ENCODE measurements at places on chromosomes 3 and 15.

GRCh38 chr3:140386357-140387100 is 291.3 kb upstream of the TRIM42 start:
- no peak for DNase-seq

DNA sequence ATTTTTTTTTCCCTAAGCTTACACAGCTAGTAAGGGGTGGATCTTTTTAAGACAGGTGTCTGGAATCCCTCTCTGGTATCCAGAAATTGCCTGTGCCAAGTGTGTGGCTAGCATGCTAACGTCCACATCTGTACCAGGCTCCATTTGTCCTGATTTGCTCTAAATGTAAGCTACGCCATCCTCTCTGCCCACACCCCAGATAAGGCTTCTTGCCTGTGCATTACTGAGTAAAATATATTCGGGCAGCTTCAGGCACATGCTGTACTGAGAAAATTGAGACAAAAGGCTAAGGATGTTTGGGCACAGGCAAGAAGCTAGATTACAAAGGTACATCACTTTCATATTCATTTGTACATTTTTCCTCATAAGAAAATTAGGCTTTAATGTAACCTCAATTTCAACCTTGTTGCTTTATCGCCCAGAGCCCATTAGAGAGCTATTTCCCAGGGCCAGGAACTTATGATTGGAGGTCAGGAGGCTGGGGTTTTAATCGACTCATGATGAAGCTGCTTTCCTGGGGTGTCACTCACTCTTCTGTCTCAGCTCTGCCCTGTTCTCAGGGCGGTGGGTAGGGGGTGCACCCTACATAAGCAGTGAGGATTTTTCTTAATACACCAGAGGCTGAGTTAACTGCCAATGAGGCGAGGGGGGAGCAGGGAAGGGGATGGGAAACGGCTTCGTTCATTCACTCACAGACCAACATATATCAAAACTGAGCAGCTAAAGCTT is 106.3 kb downstream of the RORA start:
- no peak for DNase-seq

DNA sequence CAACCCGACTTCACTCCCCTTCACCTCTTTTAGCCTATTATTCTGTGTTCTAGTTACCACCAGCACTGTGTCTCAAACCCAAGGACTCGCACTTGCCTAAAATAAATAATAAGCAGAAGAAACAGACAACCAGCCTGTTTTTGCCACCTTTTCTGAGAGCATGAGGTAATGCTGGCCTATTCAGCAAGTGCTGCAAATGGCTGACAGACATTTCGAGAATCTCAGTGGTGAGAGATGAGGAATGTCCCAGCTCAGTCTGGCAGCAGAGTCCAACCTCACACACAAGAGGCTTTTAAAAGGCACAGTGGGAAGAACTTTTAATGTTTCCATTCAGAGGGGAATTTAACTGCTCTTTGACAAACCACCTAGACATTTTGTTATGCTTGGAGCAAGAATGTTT is 143.3 kb upstream of the GMNC start:
- no peak for DNase-seq

- peak; percentile 54 for DNase-seq
Observed at GRCh38 chr3:171407759-171408158, 52.4 kb downstream of the TNIK start.

GRCh38 chr15:63938486-63939061 is 104.8 kb upstream of the HERC1 start:
- DNase-seq: peak; percentile 23

GRCh38 chr3:50600841-50601591 is 10.6 kb downstream of the CISH start:
- peak; percentile 99 for DNase-seq

DNA sequence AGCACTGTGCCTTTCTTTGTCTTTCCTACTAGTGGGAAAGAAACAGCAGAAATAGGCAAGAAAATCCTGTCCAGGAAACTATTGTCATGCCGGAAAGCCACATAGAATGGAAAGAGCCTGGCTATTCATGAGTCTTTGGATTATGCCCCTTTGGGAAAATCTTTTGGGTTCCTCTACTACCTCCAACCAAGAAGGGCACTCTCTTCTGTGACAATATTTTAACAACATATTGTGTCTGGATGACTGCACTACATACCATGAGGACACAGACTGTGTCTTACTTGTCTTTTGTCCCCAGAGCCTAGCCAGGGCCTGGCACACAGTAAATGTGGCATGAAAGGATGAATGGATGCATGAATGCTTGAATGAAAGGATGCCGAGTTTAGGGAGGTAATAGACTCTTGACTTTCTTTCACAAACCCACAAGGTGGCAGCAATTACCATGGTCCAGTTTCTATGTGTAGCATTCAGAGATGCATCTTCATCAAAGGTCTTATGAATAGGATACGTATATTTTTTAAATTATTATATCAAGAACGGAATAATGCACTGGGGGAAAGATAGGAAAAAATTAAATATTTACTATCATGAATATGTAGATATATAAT is 30.3 kb downstream of the ARL14 start:
- peak; percentile 56 for DNase-seq

GRCh38 chr3:141444586-141445285 is 42.1 kb upstream of the RASA2 start:
- DNase-seq: peak; percentile 73

Data from AG10803 (cell line).